ENCODE measurements at places on chromosomes 7 and 10. TPM values are rescaled to one million over a fixed set of nuclear protein-coding genes. Genes with fewer than 3 reads are reported as not detected.

- no peak overlapping the region for H3K27ac ChIP-seq
- no peak overlapping the region for H3K4me3 ChIP-seq
- no peak for DNase-seq
- peaks cover 3% of the 10 kb centered on the region for H3K36me3 ChIP-seq
- no peaks in the 10 kb centered on the region for H3K4me1 ChIP-seq
These were observed 49.6 kb downstream of the SHH start for GRCh38 chr7:155762655-155763054.

DNA sequence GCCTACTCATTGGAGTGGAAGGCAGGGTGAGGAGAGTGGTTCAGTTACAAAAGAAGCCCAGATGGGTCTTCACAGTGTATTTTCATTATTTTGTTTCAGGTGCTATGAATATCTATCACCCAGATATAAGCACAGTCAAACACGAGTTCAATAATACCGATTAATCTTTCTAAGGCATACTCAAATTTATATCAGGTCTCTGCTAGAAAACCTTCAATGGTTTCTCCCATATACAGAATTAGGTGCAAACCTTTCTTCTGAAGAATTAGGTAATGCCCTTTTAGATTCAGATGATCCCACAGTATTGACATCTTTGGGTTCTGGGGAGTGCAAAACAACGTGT, 14.7 kb upstream of the HPS1 start:
- no peak overlapping the region for H3K27ac ChIP-seq
- no peaks in the 10 kb centered on the region for H3K4me1 ChIP-seq
- H3K36me3 ChIP-seq: no peaks in the 10 kb centered on the region
- H3K27me3 ChIP-seq: no peaks in the 10 kb centered on the region

DNA sequence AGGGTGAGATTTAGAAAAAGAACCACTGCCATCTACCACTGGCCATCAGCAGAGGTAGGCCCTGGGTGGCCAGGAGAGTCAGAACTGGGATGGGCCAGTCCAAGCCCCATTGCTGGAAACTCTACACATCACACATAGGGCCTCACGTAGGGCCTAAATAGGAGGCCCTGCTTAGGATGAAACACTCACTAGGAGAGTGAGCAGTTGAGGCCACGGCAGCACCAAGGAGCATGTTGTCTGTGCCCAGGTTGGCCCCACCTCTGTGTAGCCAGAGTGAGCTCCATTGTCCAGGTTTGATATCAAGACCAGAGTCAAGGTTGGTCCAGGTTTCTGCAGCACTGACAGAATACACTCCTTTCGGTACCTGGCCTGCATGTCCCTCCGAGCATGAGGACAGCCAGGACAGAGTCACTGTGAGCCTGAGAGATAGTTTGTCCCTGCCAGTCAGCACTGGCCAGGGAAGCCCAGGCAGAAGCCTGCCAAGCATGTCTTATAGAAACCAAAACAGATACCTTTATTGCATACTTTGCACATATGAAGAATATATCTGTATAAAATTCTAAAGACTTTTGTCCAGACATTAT, 77.9 kb upstream of the CAMK2B start:
- H3K4me3 ChIP-seq: no peak overlapping the region
- H3K27ac ChIP-seq: no peak overlapping the region
- no peaks in the 10 kb centered on the region for H3K27me3 ChIP-seq
- peaks cover 19% of the 10 kb centered on the region for H3K36me3 ChIP-seq
- no peaks in the 10 kb centered on the region for H3K4me1 ChIP-seq

GRCh38 chr7:78052112-78052511, 253.5 kb downstream of the PHTF2 start:
- H3K27ac ChIP-seq: no peak overlapping the region
- no peak overlapping the region for H3K4me3 ChIP-seq
- no peaks in the 10 kb centered on the region for H3K36me3 ChIP-seq
- no peaks in the 10 kb centered on the region for H3K27me3 ChIP-seq

DNA sequence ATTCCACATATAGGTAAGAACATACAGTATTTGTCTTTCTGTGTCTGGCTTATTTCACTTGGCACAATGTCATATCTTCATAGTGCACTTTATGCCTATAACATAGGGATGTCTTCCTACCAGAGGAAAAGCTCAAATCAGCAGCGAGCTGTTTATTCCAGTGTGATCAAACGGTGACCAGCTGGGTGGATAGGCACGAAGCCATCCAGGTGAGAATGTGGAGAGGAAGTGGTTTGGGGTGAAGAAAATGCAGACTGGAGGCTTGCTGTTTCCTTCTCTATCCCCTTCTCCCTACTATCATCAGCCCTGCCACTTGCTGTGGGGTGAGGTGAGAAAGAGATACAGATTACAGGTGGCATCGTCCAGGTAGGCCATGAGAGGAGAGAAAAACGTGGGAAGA, 52.4 kb downstream of the CHCHD3 start:
- DNase-seq: no peak
- H3K27me3 ChIP-seq: no peaks in the 10 kb centered on the region
- no peaks in the 10 kb centered on the region for H3K36me3 ChIP-seq
- no peaks in the 10 kb centered on the region for H3K4me1 ChIP-seq
- no peak overlapping the region for H3K4me3 ChIP-seq
- no peak overlapping the region for H3K27ac ChIP-seq

The FAM25G gene
- total RNA-seq: not detected

Measured in kidney (tissue), 22 donors.